Stomach (tissue), 19 donors: ENCODE measurements at places on chromosomes 2 and 18. TPM values are rescaled to one million over a fixed set of nuclear protein-coding genes. Genes with fewer than 3 reads are reported as not detected.

RUFY4 gene
- not detected for total RNA-seq

MAIP1 gene
- 7.0 TPM for total RNA-seq

TMEM198 gene
- 0.92 TPM for total RNA-seq

TXNDC2 gene
- total RNA-seq: not detected

TNS1 gene
- 314 TPM for total RNA-seq

GULP1 gene
- total RNA-seq: 179 TPM

DNA sequence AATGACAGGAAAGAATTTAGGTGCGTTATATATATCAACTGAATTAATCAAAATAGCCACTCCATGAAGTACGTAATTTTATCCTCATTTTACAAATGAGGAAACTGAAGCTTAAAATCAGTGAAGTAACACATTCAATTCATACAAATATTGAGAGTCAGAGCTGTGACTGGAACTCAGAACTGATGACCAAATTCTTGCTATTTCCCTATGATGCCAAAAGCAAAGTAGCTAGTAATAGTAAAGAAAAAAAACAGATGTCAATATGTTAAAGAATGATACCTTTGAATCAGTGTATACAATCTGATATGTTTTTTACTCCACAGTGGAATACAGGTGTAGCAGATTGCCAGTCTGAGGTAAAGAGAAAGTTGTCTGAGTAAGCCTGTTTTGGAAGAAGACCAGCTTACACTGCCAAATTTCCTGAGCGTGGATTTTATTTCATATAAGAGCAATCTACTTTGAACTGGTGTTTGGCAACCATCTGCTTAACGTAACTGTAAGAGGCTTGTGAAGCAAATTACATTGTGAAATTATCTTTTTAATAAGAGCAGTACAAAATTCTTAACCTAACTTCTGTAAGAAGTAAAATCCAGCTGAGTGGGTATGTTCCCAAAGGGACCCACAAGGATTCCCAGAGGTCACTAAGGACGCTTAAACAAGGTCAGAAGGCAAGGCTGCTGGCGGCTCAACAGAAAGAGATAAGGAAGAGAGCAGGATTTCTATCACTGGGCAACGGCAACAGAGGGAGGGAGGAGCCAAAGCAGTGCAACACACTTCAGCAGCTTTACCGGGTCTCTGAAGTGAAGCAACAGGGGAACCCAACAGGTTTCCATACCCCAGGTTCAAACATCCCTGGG lies 85.6 kb downstream of the IKZF2 start:
- peak; percentile 26 for DNase-seq
- H3K27me3 ChIP-seq: no peaks in the 10 kb centered on the region
- peaks cover 7% of the 10 kb centered on the region for H3K4me1 ChIP-seq
- no peak overlapping the region for H3K27ac ChIP-seq
- no peak overlapping the region for H3K4me3 ChIP-seq

DNA sequence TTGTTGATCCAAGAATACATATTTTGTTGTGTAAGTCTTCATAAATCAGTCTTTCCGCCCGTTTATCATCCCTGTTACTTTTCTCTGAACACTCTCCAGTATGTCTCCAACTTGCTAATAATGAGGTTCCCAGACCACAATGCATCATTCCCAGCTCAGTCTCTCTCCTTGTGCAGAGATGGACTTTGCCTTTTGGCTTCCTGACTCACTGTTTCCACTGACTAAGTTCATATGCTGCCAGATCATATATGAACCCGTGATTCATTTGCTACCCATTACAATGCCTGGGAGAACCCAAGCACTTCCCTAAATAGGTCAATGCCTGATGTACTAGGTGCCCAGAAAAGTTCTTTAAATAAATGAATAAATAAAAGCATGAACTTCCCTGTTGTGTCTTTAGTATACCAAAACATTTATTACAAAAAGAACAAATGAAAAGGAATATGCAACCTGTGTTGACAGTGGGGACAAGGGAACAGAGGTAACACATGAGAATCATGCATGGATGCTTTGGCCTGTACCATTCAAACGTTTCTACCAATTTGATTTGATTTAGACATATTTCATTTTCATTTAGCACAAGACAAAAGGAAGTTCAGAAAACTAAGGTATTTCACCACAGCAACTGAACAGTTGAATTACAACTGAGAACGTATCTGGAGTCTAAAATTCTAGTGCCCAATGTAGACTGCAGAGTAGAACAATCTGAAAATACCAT lies 215.4 kb upstream of the HNRNPA3 start:
- H3K4me3 ChIP-seq: no peak overlapping the region
- H3K27ac ChIP-seq: peak overlapping the region; percentile 33
- peak; percentile 26 for DNase-seq
- no peaks in the 10 kb centered on the region for H3K36me3 ChIP-seq
- no peaks in the 10 kb centered on the region for H3K4me1 ChIP-seq

GRCh38 chr18:78994531-78994930 lies 14.9 kb downstream of the SALL3 start:
- no peaks in the 10 kb centered on the region for H3K27me3 ChIP-seq
- no peak overlapping the region for H3K27ac ChIP-seq
- DNase-seq: no peak

GRCh38 chr18:46340716-46341115 lies 236.5 kb downstream of the HAUS1 start:
- no peaks in the 10 kb centered on the region for H3K36me3 ChIP-seq
- peaks cover 10% of the 10 kb centered on the region for H3K4me1 ChIP-seq
- H3K4me3 ChIP-seq: no peak overlapping the region

DNA sequence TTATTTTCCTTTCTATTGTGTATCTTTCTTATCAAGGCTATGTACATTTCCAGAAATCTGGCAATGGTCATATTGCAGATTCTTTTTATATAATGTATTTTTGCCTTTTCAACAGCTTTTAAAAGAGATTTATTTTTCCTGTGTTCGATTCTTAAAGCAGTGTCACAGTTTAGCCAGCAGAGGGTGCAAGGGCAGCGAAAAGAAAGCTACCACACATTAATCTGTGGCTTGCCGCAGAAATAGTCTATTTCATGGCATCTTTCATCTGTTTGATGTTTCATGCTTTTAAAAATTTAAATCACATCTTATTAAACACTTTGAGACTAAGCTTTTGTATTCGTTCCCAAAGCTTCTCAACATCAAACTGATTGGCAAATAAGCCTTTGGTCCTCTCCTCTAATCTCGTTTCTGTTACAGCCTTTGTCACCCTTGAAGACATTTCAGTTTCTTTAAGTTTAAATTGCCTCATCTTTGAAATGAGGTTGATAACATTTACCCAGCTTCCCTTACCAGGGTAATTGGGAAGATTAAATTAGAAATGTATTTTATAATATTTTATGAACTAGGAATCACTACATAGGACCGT lies 73.3 kb downstream of the PIK3C3 start:
- peaks cover 17% of the 10 kb centered on the region for H3K4me1 ChIP-seq
- H3K27me3 ChIP-seq: no peaks in the 10 kb centered on the region
- peak; percentile 60 for DNase-seq
- no peak overlapping the region for H3K27ac ChIP-seq
- no peak overlapping the region for H3K4me3 ChIP-seq

DNA sequence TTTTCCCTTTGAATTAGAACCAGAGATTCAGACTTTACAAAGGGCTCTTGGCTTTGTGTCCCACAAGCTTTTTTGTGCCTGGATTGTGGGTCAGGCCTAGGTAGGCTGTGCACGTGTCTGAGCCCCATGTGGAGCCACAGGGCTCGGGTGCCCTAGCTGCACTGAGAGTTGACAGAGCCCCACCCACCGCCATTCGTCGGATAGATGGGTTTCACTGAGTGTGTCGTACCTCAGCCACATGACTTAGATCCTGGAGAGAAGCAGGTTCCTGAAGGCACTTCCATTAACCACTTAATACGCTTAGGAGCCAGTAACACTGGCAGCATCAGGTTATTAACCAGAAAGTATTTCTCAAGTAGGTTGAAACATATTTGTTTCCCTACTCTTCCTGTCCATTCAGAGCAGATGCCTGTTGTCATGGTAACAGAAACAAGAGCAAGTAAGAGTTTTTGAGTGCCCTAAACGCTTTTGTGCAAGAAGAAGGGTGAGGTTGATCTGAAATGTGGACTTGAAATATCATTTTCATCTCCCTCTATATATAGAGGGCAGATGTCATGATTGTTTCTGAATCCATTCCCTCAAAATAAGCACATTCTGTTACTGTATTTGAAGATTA lies 30.0 kb downstream of the ADCYAP1 start:
- peaks cover 5% of the 10 kb centered on the region for H3K27me3 ChIP-seq
- H3K4me1 ChIP-seq: no peaks in the 10 kb centered on the region
- H3K27ac ChIP-seq: no peak overlapping the region
- no peak for DNase-seq
- no peak overlapping the region for H3K4me3 ChIP-seq

DNA sequence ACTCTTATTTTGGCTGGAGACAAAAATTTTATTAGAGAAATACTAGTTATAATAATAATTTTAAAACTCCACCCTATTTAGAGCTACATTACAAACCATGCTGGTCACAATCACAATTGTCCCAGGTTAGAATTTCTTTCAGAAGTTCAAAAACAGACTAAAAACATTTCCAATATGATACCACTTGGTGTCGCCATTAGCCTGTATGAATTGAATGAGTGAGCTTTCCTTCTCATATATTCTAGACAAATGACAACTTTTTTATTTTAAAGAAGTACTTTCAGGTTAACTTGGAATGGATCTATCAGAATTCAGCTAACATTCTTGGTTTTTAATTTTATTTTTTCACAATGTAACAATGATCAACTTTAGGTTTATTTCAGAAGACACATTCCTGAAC lies 48.0 kb downstream of the SERPINB8 start:
- H3K27me3 ChIP-seq: no peaks in the 10 kb centered on the region
- H3K36me3 ChIP-seq: no peaks in the 10 kb centered on the region
- no peak for DNase-seq
- H3K4me3 ChIP-seq: no peak overlapping the region

GRCh38 chr2:139123795-139124194 lies 343.6 kb upstream of the NXPH2 start:
- no peak overlapping the region for H3K4me3 ChIP-seq
- no peaks in the 10 kb centered on the region for H3K4me1 ChIP-seq
- no peak for DNase-seq
- H3K27ac ChIP-seq: no peak overlapping the region
- no peaks in the 10 kb centered on the region for H3K27me3 ChIP-seq

DNA sequence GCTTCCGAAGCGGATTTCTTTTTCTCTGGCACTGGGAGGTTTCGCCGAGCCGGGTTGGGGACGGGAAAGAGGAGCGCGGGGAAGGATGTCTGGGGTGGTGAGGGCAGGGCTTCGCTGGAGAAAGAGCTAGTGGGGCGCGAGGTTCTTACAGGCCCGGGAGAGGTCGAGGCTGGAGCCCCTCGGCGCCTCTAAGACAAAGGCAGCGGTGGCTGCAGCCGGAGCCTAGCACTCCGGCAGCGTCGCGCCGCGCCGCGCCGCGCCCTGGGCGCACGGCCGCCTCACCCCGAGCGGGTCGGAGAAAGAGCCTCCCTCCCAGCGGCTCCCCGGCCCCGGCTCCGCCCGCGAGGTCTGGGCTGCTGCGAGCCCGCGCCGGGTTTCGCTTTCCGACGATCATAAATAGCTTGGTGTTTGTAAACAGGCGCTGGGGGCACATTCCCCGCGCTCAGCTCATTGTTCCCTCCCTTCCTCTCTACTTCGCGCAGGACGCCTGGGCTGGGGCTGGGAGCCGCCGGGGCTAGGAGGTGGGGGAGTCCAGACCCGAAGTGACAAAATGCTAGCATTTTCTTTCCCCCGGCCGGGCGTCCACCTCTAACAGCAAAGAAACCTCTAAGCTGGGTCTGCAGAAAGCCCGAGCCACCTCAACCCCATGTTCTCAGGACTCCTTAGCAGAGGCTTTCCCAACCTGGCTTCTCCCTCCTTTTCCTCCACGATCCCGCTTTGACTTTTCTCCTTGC lies 813 bp upstream of the MEIS1 start:
- peaks cover 21% of the 10 kb centered on the region for H3K27me3 ChIP-seq
- H3K36me3 ChIP-seq: peaks cover under 1% of the 10 kb centered on the region

DNA sequence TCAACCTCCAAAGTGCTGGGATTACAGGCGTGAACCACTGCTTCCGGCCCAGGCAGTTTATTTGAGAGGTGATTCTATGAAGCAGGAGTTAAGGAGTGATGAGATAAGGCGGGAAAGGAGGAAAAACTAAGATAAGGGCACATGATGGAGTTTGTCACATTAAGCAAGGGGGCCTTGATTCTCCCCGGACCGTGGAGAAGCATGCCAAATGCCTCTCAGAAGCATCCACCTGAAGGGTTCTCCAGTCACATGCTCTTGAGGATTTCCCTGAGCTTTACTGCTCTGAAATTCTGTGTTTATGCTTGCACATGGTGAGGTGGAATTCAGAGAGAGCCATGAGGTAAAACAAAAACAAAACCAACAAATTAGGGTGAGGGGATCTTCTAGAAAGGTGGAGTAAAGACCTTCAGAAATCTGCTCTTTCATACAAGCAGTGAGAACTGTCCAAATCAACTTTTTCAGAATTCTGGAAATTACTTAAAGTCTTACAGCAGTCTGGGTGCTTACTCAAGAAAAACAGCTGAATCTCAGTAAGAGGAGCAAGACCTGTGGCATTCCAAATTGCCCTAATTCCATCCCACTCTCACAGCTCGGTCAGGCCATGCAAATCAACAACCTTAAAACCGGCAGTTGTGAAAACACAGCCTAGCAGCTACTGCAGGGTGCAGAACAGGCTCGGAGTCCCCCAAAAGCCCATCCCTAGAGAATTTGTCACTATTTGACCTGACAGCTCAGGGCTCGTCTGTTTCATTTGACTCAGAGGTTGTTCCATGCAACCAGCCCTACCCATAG lies 69.1 kb upstream of the CTLA4 start:
- no peak overlapping the region for H3K4me3 ChIP-seq
- no peaks in the 10 kb centered on the region for H3K36me3 ChIP-seq
- DNase-seq: no peak
- no peaks in the 10 kb centered on the region for H3K27me3 ChIP-seq
- H3K27ac ChIP-seq: no peak overlapping the region

GRCh38 chr18:37266290-37266689 lies 299.3 kb downstream of the CELF4 start:
- no peak overlapping the region for H3K4me3 ChIP-seq
- H3K27ac ChIP-seq: no peak overlapping the region
- no peaks in the 10 kb centered on the region for H3K36me3 ChIP-seq
- DNase-seq: no peak
- H3K27me3 ChIP-seq: peaks cover 52% of the 10 kb centered on the region

GRCh38 chr2:181959508-181959907 lies 26.1 kb upstream of the PPP1R1C start:
- no peaks in the 10 kb centered on the region for H3K36me3 ChIP-seq
- no peak overlapping the region for H3K4me3 ChIP-seq
- no peaks in the 10 kb centered on the region for H3K27me3 ChIP-seq

DNA sequence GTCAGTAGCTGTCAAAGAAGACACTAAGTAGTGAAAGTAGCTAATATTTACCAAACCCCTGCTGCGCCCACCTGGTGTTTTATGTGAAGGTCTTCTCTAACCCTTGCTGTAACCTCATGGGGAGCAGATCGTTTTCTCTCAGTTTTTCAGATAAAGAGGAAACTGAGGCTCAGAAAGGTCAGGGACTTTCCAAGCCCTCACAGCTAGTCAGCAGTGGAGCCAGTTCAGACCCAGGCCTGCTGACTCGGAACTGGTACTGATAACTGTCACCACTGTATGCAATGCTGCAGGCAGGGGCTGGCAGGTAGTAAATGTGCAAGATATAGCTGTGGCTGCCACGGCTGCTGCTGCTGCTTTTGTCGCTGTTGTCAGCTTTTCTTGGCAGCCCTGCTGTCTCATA lies 69.1 kb downstream of the LRRFIP1 start:
- H3K4me1 ChIP-seq: peaks cover 89% of the 10 kb centered on the region
- no peak overlapping the region for H3K4me3 ChIP-seq

GRCh38 chr2:242038928-242039341 lies 169.4 kb downstream of the RTP5 start:
- no peak overlapping the region for H3K27ac ChIP-seq
- H3K4me3 ChIP-seq: no peak overlapping the region
- no peak for DNase-seq
- H3K27me3 ChIP-seq: peaks cover 75% of the 10 kb centered on the region

- no peak overlapping the region for H3K4me3 ChIP-seq
- no peaks in the 10 kb centered on the region for H3K4me1 ChIP-seq
- no peak for DNase-seq
- no peaks in the 10 kb centered on the region for H3K27me3 ChIP-seq
- no peak overlapping the region for H3K27ac ChIP-seq
Observed at GRCh38 chr2:98552499-98553179, 55.7 kb downstream of the COA5 start.
